PC-9 (cell line): ENCODE measurements at places on chromosomes 13 and 19. TPM values are rescaled to one million over a fixed set of nuclear protein-coding genes. Genes with fewer than 3 reads are reported as not detected.

DNA sequence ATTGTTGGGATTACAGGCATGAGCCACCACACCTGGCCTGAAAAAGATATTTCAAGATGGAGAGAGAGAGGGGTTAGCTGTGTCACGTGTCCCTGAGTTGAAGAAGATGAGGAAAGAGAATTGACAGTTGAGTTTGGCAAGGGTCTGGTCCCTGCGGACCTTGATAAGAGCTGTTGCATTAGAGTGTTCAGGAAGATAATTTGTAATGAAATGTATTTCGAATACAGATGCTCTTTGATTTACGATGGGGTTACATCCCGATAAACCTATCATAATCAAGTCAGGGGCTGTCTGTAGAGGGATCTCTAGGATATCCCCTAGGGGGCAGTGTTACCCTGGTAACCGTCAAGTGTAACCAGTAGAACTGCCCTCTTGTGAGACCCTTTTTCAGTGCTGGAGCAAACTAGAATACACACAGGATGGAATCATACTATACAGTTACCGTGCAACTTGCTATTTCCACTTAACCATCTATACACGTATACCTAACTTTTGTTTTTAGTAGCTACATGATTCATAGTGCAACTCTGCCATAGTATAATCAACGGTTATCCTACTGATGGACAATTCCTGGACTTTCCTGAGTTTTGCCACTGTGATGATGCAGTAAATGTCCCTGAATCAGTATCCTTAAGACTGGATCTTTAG lies 1.5 kb upstream of the ELOF1 start:
- H3K27ac ChIP-seq = no peak overlapping the region
- H3K27me3 ChIP-seq = no peaks in the 10 kb centered on the region
- peak overlapping the region; percentile 97; the same call in 1 of the 2 replicates for H3K4me3 ChIP-seq
- H3K36me3 ChIP-seq = no peaks in the 10 kb centered on the region
- DNase-seq = peak; percentile 45
- peaks cover 11% of the 10 kb centered on the region; the same call in 1 of the 2 replicates for H3K4me1 ChIP-seq

DNA sequence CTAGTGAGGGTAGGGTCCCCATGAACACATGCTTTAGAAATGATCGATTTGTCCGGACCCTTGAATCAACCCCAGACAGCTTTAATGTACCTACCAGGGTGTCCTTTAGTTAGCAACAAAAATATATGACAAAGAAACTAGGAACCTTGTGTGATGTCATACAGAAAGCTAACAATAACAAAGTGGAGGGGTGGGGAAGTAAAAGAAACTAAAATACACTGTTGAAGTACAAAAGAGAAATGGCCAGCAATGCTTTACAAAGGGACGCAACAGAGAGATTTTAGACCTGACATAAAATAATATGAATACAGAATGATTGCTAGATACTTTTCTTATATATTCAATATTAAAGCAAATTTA lies 40.0 kb downstream of the DZIP1 start:
- peaks cover 42% of the 10 kb centered on the region for H3K4me1 ChIP-seq
- H3K36me3 ChIP-seq = no peaks in the 10 kb centered on the region
- H3K27me3 ChIP-seq = no peaks in the 10 kb centered on the region

- no peaks in the 10 kb centered on the region for H3K4me1 ChIP-seq
- no peaks in the 10 kb centered on the region for H3K27me3 ChIP-seq
Measured at GRCh38 chr13:75115171-75115570, 366.8 kb downstream of the TBC1D4 start.

- no peak overlapping the region for H3K27ac ChIP-seq
- peak overlapping the region; percentile 69 for H3K4me3 ChIP-seq
- peak; percentile 27 for DNase-seq
- H3K36me3 ChIP-seq = no peaks in the 10 kb centered on the region
- H3K27me3 ChIP-seq = no peaks in the 10 kb centered on the region
Measured at GRCh38 chr19:5339950-5340636, 519 bp downstream of the PTPRS start.

GRCh38 chr19:17081672-17082630 lies 6.4 kb downstream of the MYO9B start:
- no peaks in the 10 kb centered on the region for H3K36me3 ChIP-seq
- peak; percentile 19 for DNase-seq
- no peaks in the 10 kb centered on the region for H3K27me3 ChIP-seq
- no peak overlapping the region for H3K27ac ChIP-seq

The C19orf67 gene
- total RNA-seq = not detected in 2 replicates
